HCT116 (cell line): ENCODE measurements at places on chromosomes 5 and 9.

DNA sequence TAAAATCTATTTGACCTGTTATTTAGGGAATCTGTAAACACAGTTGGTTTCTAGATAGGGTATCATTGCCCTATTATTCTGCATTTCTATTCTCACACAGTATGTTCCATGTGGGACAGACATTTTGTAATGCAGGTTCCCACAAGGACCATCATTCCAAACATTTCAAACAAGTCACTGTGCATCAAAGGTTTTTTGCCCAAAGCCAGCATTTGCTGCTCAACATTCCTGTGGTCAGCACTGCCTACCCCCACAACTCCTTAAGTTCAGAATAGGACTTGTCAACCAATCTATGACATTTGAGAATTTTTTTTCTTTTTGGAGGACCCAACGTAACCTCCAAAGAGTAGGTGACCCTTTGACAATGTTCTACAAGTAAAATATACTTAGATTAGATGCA lies 95.7 kb downstream of the LPAR1 start:
- no peaks in the 10 kb centered on the region for H3K27me3 ChIP-seq
- no peaks in the 10 kb centered on the region for H3K36me3 ChIP-seq
- H3K4me3 ChIP-seq, result no peak overlapping the region
- H3K27ac ChIP-seq, result no peak overlapping the region

DNA sequence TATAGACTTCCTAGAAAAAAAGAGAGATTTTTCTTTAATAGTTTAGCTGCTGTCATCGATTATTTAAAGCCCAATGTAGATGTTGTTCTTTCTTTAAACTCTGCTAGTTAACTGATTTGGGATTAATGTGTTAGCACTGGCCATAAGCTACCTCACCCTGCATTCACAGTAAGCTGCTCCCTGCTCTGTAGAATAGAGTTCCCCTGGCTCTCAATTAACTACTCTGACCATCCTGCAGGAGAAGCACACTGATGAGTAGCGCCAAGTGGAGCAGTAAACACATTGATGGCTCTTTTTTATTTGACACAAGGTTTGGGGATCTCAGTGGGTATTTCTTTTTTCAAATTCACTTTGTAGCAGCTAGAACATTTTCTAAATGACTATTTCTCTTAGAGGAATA lies 807.9 kb upstream of the ZNF608 start:
- no peaks in the 10 kb centered on the region for H3K36me3 ChIP-seq
- no peaks in the 10 kb centered on the region for H3K27me3 ChIP-seq
- H3K27ac ChIP-seq, result no peak overlapping the region
- H3K4me3 ChIP-seq, result no peak overlapping the region
- no peak for DNase-seq

- no peak for DNase-seq
- no peaks in the 10 kb centered on the region for H3K4me1 ChIP-seq
Observed at GRCh38 chr9:121888438-121888775, 204.7 kb downstream of the TTLL11 start.

- no peaks in the 10 kb centered on the region for H3K36me3 ChIP-seq
- DNase-seq, result no peak
- no peaks in the 10 kb centered on the region for H3K27me3 ChIP-seq
Observed at GRCh38 chr5:109645707-109646192, 44.0 kb upstream of the MAN2A1 start.

GRCh38 chr9:38182321-38182720 lies 113.3 kb upstream of the SHB start:
- H3K4me1 ChIP-seq, result peaks cover 3% of the 10 kb centered on the region; the same call in 1 of the 2 replicates
- no peak overlapping the region for H3K4me3 ChIP-seq
- H3K27ac ChIP-seq, result no peak overlapping the region
- no peaks in the 10 kb centered on the region for H3K27me3 ChIP-seq

DNA sequence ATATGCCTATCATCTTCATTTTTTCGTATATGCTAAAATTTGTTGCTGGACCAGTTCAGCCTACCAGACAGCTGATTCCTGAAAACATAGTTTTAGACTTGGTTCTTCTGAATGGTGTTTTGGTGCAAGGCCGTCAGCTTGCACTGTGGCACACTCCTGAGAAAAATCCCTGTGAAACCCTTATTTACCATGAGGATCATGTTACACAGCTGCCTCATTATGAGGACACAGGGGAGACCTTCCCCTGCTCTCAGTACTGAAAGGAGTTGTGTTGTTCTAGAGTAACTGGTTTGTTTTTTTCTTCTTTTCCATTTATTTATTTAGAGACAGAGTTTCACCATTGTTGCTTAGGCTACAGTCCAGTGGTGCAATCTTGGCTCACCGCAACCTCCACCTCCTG lies 37.6 kb downstream of the MAST4 start:
- no peak overlapping the region for H3K27ac ChIP-seq
- H3K4me1 ChIP-seq, result no peaks in the 10 kb centered on the region
- no peak overlapping the region for H3K4me3 ChIP-seq

- no peak overlapping the region for H3K27ac ChIP-seq
- DNase-seq, result no peak
- no peak overlapping the region for H3K4me3 ChIP-seq
Observed at GRCh38 chr5:180100621-180101450, 29.3 kb upstream of the RNF130 start.

GRCh38 chr5:139251281-139251687 lies 42.3 kb upstream of the MATR3 start:
- no peak overlapping the region for H3K27ac ChIP-seq
- DNase-seq, result no peak
- H3K36me3 ChIP-seq, result no peaks in the 10 kb centered on the region
- no peak overlapping the region for H3K4me3 ChIP-seq
- H3K27me3 ChIP-seq, result no peaks in the 10 kb centered on the region
- H3K4me1 ChIP-seq, result peaks cover 5% of the 10 kb centered on the region

DNA sequence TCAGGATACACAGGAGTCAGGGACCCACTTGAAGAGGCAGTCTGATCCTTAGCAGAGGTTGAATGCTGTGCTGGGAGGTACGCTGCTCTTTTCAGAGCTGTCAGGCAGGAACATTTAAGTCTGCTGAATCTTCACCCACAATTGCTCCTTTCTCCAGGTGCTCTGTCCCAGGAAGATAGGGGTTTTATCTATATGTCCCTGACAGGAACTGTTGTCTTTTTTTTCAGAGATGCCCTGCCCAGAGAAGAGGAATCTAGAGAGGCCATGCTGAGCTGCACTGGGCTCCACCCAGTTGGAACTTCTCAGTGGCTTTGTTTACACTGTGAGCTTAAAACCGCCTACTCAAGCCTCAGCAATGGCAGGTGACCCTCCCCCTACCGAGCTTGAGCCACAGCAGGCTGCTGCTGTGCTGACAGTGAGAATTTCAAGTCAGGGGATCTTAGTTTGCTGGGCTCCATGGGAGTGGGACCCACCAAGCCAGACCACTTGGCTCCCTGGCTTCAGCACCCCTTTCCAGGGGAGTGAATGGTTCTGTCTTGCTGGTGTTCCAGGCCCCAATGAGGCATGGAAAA lies 169.0 kb downstream of the FBXL17 start:
- no peak for DNase-seq
- H3K4me3 ChIP-seq, result no peak overlapping the region
- H3K27me3 ChIP-seq, result no peaks in the 10 kb centered on the region
- peaks cover 27% of the 10 kb centered on the region for H3K4me1 ChIP-seq
- no peaks in the 10 kb centered on the region for H3K36me3 ChIP-seq
- H3K27ac ChIP-seq, result no peak overlapping the region
